ENCODE measurements at places on chromosomes 13 and 19.

- H3K36me3 ChIP-seq = peaks cover 25% of the 10 kb centered on the region
- H3K27ac ChIP-seq = no peak overlapping the region
- DNase-seq = no peak
- no peak overlapping the region for H3K4me3 ChIP-seq
Observed at GRCh38 chr19:19335408-19336158, 15.0 kb downstream of the MAU2 start.

GRCh38 chr13:36674337-36675212 lies 755 bp downstream of the SERTM1 start:
- H3K4me1 ChIP-seq = no peaks in the 10 kb centered on the region
- no peaks in the 10 kb centered on the region for H3K36me3 ChIP-seq
- H3K27ac ChIP-seq = no peak overlapping the region
- DNase-seq = peak; percentile 35
- H3K4me3 ChIP-seq = no peak overlapping the region

GRCh38 chr19:28730791-28731512 lies 482.0 kb downstream of the UQCRFS1 start:
- DNase-seq = no peak
- H3K4me3 ChIP-seq = no peak overlapping the region
- peaks cover 5% of the 10 kb centered on the region for H3K27me3 ChIP-seq
- no peaks in the 10 kb centered on the region for H3K4me1 ChIP-seq
- H3K27ac ChIP-seq = no peak overlapping the region

- H3K27ac ChIP-seq = no peak overlapping the region
- H3K36me3 ChIP-seq = no peaks in the 10 kb centered on the region
- DNase-seq = no peak
Observed at GRCh38 chr13:29619995-29620394, 24.5 kb upstream of the SLC7A1 start.

- H3K27ac ChIP-seq = no peak overlapping the region
- no peaks in the 10 kb centered on the region for H3K27me3 ChIP-seq
- peaks cover 8% of the 10 kb centered on the region for H3K4me1 ChIP-seq
- DNase-seq = no peak
- H3K36me3 ChIP-seq = no peaks in the 10 kb centered on the region
- H3K4me3 ChIP-seq = no peak overlapping the region
Observed at GRCh38 chr13:95703576-95703975, 26.6 kb downstream of the DNAJC3 start.

GRCh38 chr13:19155321-19155861 lies 26.2 kb downstream of the TUBA3C start:
- no peak overlapping the region for H3K27ac ChIP-seq
- no peaks in the 10 kb centered on the region for H3K36me3 ChIP-seq
- H3K4me3 ChIP-seq = no peak overlapping the region
- no peaks in the 10 kb centered on the region for H3K27me3 ChIP-seq
- no peaks in the 10 kb centered on the region for H3K4me1 ChIP-seq

DNA sequence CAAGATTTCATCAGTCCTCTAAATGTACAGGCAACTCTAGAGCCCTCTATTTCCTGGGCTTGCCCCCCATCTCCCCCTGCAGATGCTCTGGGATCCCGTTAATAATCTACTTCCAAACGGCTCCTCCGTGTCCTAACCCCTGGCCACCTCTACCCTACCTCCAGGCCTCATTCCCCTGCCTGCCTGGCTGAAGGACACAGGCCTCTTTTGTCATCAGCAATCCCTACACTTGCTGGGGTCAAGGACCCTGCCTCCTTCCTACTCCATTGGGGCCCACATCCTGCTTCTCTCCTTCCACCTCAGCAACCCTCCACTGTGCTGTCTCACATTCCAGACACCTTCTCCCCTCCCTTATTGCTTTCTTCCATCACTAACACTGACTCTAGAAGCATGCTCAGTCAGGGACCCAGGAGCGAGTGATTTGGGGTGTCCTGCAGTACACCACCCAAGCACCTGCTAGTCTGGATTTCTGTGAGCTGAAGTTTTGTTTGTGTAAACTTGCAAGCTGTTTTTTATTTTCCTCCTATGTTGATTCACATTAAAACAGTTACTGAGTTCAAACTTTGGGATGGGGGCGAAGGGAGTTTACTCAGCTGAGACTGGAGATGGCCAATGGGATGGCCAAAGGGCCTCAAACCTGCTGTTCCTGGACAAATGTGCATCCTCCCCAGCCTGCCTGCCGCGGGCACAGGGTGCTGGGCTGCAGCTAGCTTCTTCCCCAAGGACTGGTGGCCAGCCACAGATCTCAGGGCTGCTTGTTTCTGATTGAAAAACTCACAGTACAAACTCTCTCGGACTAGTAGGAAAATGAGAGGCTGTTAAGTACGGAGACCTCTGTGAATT lies 314.7 kb downstream of the FOXO1 start:
- no peaks in the 10 kb centered on the region for H3K4me1 ChIP-seq
- no peaks in the 10 kb centered on the region for H3K36me3 ChIP-seq
- H3K27ac ChIP-seq = no peak overlapping the region
- DNase-seq = no peak

DNA sequence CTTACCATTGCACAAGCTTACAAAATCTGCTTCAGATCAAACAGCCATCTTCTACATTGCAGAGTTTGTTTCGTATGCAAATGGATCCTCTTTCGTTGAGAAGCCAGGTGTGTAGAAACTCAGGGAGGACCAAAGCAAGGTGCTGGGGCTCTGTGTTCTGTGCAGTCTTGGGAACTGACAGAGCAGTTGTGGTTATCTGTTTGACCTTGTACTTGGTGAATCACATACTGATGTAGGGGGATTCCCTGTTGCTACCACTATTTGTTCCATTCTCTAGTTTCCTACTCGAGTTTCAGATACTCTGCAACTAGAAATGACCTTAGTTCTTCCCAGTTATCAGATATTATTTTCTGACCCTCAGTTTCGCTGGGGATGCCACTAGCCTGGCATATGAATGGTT lies 95.2 kb upstream of the CLDN10 start:
- H3K4me3 ChIP-seq = no peak overlapping the region
- no peaks in the 10 kb centered on the region for H3K36me3 ChIP-seq

GRCh38 chr13:41648314-41648935 lies 191.1 kb downstream of the RGCC start:
- H3K27ac ChIP-seq = peak overlapping the region; percentile 70
- no peak for DNase-seq
- no peaks in the 10 kb centered on the region for H3K36me3 ChIP-seq
- peaks cover 21% of the 10 kb centered on the region for H3K4me1 ChIP-seq

GRCh38 chr13:33194820-33195692 lies 90.5 kb downstream of the STARD13 start:
- DNase-seq = peak; percentile 62
- H3K27ac ChIP-seq = peak overlapping the region; percentile 17
- no peaks in the 10 kb centered on the region for H3K36me3 ChIP-seq
- H3K27me3 ChIP-seq = no peaks in the 10 kb centered on the region
- no peak overlapping the region for H3K4me3 ChIP-seq
- peaks cover 49% of the 10 kb centered on the region for H3K4me1 ChIP-seq

DNA sequence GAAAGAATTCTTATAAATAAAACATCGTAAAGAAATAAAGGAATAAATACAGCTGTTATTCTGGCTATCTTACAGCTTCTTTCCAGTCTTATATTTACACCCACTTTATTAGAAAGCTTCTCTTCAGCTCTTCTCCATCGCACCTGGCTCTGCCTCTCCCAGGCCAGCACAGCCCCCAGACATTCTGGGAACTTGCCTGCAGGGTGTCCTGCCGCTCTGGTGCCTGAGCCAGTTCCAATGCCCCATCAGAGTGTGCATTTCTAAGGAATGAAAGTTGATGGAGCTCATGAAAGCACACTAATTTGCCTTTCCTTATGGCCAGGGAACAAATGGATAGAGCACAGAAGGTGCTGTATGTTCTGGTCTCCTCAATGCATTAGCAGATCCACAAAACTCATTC lies 68.7 kb downstream of the MIPEP start:
- no peak overlapping the region for H3K27ac ChIP-seq
- DNase-seq = no peak
- H3K4me1 ChIP-seq = no peaks in the 10 kb centered on the region
- H3K36me3 ChIP-seq = no peaks in the 10 kb centered on the region
- no peaks in the 10 kb centered on the region for H3K27me3 ChIP-seq

DNA sequence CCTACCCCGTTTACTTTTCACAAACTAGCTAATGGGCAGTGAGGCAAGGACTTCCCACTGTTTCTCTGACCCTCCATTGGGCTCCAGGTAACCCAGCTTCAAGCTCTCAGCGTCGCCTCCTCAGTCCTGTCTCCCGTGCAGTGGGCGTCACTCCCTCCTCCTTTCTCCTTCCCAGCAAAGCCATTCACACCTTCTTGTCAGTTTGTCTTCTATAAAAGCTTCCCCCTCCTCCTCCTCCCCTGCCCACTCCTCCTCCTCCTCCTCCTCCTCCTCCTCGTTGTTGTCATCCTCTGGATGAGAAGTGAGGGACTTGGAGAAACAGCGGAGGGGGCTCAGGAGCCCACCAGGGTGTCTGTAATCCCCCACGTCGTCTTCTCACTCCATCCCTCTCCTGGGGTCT lies 1.7 kb upstream of the GALP start:
- H3K4me1 ChIP-seq = no peaks in the 10 kb centered on the region
- no peaks in the 10 kb centered on the region for H3K36me3 ChIP-seq
- H3K27me3 ChIP-seq = no peaks in the 10 kb centered on the region
- H3K27ac ChIP-seq = no peak overlapping the region

- no peak overlapping the region for H3K27ac ChIP-seq
- no peak for DNase-seq
- no peaks in the 10 kb centered on the region for H3K36me3 ChIP-seq
Observed at GRCh38 chr19:18657590-18658365, 20.9 kb downstream of the KLHL26 start.

DNA sequence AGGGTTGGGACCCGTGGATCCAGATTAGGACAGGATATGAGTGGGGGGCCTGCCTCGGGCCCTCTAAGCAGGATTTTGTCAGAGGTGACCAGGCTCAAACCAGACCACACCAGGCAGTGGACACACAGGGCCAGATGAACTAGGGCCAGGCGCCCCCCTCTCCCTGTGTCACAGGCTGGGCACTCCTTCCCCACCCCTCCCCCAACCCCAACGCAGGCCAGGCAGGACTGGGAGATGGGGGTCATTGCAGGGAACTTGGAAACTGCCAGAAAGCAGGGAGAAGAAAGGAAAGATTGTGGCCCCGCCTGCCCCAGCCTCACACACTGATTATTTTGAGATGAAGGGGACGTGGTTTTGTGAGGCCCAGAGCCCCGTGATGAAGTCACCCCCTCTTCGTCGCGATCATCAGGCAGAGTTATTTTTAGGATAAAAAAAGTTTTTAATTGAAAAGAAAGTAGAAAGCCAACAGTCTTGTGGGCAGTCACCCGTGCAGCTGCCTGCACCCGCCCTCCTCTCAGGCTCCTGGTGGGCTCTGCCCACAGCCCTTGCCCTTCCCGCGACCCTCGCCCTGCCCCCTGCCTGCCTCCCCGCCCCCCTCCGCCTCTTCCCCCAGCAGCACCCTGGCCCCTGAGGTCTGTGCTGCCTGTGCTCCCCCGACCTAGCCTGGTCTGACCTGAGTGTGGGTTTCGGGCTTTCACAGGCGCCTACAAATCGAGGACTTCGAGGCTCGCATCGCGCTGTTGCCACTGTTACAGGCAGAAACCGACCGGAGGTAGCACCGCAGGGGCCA lies 1.9 kb upstream of the YJEFN3 start:
- H3K4me1 ChIP-seq = no peaks in the 10 kb centered on the region
- H3K36me3 ChIP-seq = peaks cover 8% of the 10 kb centered on the region
- no peaks in the 10 kb centered on the region for H3K27me3 ChIP-seq
- no peak for DNase-seq

DNA sequence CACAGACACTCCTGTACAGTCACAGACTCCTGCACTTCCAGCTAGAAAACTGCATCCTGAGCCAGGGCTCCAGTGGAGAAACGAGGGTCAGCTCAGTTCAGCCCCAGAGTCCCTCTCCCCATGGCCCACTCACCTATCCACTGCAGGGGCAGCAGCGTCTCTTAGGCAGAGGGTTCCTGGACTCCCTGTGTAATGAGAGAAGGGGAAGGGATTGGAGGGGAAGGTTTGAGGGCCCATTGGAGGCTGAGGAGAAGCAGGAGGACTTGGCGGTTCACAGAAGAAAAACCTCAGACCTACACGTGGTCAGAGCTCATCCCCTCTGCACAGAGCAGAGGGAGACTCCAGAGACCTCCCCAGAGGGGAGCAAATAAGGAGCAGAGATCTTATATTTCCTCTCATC lies 9.2 kb upstream of the CEACAM18 start:
- DNase-seq = no peak
- H3K4me3 ChIP-seq = no peak overlapping the region
- H3K4me1 ChIP-seq = no peaks in the 10 kb centered on the region
- no peaks in the 10 kb centered on the region for H3K36me3 ChIP-seq

GRCh38 chr13:72643311-72643989 lies 84.0 kb downstream of the MZT1 start:
- H3K27ac ChIP-seq = no peak overlapping the region
- H3K36me3 ChIP-seq = no peaks in the 10 kb centered on the region
- no peaks in the 10 kb centered on the region for H3K27me3 ChIP-seq
- H3K4me3 ChIP-seq = no peak overlapping the region
- no peak for DNase-seq

- no peaks in the 10 kb centered on the region for H3K27me3 ChIP-seq
- H3K4me1 ChIP-seq = peaks cover 6% of the 10 kb centered on the region
- DNase-seq = no peak
- no peaks in the 10 kb centered on the region for H3K36me3 ChIP-seq
- H3K4me3 ChIP-seq = no peak overlapping the region
Observed at GRCh38 chr19:2906631-2907195, 6.0 kb downstream of the ZNF57 start.

DNA sequence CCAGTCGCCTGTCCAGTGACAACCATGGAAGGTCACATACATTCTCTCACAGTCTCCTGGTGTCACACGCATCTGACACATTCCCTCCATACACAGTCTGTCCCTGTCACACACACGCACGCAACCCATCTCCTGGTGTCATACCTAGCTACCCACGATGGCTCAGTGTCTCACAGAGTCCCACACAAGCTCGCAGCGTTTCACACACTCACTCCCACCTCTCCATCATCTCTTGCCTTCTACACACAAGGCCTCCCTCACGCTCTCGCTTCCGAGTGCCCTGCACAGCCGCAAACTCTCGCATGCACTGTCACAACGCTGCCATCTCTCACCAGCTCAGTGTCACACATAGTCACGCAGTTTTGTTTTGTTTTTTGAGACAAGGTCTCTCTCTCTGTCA lies 1.2 kb upstream of the GNG8 start:
- no peaks in the 10 kb centered on the region for H3K36me3 ChIP-seq
- H3K4me1 ChIP-seq = peaks cover 4% of the 10 kb centered on the region
- H3K27ac ChIP-seq = no peak overlapping the region
- peaks cover 10% of the 10 kb centered on the region for H3K27me3 ChIP-seq

DNA sequence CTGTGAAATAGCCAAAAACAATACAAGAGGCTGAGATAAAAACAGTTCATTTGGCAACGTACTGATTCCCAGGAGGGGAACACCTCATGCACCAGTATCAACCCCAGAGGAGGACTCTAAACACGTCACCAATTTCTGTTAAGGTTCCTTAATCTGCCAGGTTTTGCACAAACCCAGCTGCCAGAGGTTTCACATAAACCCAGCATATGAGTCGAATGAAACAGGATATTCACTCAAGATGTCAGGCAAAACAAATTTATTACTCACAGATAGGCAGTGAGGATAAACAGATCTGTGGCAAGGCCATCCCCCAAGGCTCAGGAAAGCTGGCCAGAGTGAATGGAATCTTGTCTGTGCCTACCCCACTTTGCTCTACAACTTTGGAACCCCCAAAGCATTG lies 210.9 kb downstream of the GPC5 start:
- H3K4me3 ChIP-seq = no peak overlapping the region
- DNase-seq = no peak
- no peaks in the 10 kb centered on the region for H3K4me1 ChIP-seq
- H3K36me3 ChIP-seq = no peaks in the 10 kb centered on the region

Data from pancreas (tissue), 10 donors.